Stimulated activated CD4-positive, alpha-beta T cell treated with anti-CD3 and anti-CD28 coated beads, Interleukin-12 subunit alpha, Interleukin-12 subunit beta, amount 100 ng/mL, for 24 hours (primary cell): ENCODE measurements at places on chromosomes 13 and 19.

- DNase-seq = no peak
These were observed 93.9 kb upstream of the TDRD3 start for GRCh38 chr13:60303166-60303565.

DNA sequence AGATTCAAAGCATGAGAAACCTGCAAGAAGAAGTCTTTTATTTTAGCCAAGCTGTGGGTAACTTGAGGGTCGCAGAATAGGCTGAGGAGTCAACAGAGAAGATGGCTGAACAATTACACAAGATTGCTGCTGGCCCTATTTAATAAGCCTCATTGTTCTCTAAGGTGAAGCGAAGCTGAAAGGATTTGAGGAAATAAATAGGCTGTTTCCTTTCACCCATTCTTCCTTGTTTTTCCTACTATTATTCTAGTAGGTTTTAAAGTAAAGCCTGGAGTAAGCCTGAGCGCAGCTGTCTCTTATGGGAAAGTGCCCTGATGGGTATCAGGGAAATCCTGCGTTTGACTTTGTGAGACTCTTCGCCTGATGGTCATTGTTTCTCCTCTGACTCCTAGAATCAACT, 25.0 kb upstream of the PCCA start:
- DNase-seq = no peak

DNA sequence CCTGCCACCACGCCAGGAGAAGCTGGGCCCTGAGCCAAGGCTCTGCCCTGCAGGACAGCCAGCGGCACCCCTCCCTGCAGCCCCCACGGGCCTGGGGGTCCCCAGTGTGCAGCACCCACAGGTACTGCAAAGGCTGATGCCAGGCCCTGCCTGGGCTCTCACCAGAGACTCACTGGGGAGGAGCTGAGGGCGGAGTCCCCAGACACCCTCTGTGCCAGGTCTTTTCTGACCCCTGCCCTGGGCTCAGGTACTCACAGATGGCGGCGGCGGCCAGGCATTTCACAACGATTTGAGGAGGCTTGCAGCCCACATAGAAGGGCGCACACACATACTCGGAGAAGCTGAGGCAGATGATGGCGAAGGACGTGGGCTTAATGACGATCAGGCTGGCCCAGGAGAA, 5.7 kb downstream of the SLC7A9 start:
- DNase-seq = no peak

DNA sequence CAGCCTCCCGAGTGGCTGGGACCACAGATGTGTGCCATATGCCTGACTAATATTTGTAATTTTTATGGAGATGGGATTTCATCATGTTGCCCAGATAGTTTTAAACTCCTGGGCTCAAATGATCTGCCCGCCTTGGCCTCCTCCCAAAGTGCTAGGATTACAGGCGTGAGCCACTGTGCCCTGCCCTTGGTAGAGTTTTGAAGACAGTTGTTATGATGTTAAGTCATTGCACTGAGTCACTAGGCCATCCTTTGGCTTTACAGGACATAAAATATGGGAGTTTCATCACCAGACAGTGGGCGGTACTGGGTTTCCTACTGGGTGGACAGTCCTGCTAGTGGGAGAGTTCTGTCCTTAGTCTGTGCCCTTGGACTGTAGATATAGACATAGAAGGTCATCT, 282.5 kb downstream of the ATP8A2 start:
- DNase-seq = no peak

DNA sequence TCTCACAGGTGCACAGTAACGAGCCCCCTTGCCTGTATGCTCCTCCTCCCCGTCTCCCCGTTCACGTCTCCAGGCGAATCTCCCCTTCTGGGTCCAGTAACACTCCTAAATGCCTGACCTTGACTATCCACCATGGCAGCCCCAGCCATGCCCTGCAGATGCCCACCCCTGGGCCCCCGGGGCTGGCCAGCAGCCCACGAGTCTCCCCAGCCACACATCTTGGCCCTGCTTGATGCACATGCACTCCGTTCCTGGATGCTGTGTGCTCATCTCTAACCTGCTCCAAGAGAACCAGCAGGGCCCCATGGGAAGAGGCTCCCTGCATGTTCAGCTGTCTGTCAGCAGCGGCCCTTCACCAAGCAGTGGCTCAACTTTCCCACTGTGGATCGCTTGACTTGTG, 32.0 kb downstream of the HPN start:
- no peak for DNase-seq

DNA sequence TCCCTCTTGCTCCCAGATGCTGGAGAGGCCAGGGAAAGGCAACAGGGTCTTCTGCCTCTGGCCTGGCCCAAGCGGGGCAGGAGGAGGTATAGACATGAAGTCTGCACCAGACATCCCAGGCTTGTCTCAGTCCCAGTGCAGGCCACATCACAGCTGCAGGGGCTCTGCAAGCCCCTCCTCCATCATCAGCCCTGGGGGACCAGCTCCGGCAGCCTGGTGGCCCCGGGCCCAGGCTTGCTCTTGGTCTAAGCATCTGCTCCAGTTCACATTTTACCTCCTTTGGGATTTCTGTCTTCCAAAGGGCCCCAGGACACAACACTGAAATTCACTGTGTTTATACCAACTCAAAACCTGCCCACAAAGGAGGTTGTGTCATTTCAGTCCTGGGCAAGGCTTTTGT, 359.4 kb downstream of the ZNF536 start:
- no peak for DNase-seq

DNA sequence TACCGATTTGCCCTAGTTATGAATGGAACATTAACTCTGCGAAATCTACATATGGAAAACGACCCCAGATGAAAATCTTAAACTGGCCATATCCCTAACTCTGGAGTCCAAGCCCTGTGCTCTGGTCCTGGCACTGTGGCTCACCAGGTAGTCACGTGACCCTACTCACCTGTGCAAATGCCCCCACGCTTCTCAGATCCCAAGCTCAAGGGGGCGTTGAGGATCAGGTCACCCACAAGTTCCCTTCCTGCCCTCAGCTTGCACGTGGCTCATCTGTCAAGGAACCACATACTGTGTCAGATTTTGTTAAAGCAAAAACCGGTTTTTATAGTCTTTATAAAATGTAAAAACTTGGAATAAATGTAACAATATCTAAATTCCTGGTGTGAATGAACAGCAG, 324.0 kb downstream of the SHISA2 start:
- DNase-seq = no peak

DNA sequence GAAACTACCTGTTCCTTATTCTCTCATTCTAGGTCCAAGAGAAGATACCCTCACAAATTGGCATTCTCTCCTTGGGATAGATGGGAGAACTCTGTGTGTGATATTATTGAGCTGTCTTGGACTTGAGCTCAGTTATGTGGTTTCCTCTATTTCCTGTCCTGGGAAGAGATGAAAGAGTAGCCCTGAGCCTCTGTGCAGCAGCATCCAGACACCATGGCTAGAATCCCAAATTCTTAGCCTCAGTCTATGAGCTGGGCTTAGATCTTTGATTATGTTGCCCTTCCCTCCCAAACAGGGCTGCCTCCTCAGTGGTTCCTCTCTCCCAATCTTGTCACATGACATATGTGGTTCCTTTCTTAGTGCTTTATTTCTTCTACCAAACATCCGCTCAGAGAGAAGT, 290.7 kb downstream of the SPRY2 start:
- no peak for DNase-seq

DNA sequence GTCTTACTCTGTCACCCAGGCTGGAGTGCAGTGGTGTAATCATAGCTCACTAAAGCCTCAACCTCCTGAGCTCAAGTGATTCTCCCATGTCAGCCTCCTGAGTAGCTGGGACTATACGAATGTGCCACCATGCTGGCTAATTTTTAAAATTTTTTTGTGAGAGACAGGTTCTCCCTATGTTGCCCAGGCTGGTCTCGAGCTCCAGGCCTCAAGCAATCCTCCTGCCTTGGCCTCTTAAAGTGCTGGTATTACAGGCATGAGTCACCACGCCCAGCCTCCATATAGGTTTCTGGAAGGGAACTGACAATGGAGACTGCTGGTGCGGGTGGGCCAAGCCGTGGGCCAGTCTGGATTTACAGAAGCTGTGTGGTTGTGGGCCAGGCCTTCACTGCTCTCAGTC, 189.2 kb downstream of the URI1 start:
- DNase-seq = no peak

DNA sequence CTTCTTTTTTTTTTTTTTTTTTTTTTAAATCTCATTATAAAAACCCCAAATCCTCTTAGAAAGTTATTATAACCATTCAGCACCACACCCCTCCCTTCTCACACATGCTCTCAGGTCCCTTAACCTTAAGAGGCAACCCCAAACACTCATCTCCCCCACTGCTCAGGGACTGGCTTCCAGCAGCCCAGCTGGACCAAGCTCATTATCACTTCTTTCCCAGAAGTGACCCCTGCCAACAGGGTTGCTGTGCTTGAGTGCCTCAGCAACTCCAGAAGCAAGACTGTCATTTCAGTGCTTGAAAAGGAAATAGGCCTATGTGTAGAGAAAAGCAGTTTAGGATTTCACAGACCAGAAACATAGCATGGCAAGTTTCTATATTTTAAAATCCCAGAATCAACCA, 84.3 kb downstream of the SLAIN1 start:
- DNase-seq = no peak

DNA sequence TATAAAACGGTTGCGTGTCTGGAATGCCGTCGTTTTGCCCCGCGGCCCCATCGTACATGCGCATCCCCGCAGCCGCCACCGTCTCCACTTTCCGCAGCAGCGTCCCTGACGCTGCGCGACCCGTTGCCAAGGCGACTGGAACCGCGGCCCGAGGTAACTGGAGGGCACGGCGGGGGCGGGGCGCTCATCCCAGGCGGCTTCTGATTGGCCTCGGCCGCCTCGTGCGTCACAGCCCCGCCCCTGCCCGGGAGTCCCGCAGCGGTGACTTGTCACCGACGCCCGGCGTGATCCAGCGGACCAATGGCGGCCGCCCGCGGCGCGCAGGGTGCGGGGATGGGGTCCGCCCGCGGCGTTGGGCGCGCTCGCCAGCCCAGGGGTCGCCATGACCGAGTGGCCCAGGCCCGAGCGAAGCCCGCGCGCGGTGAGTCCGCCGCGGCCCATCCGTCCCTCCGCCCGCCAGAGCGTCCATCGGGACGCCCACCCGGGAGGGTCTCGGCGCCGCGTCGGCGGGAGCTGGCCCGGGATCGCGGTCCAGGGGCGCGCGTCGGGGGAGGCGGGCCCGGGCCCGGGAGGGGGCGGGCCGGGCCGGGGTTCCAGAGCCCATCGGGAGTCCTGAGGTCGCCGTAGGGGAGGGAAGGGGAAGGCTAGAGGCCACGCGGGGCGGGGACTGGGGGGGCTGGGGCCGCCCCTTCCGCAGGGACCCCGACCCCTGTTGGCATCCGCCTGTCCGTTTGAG, at the start of gene ZSCAN1:
Gene ZSCAN1 (plus strand): TSS at position 285 of the 736 bp plus-strand sequence. CDS start 3,812 bp downstream, outside the sequence.
- no peak for DNase-seq

DNA sequence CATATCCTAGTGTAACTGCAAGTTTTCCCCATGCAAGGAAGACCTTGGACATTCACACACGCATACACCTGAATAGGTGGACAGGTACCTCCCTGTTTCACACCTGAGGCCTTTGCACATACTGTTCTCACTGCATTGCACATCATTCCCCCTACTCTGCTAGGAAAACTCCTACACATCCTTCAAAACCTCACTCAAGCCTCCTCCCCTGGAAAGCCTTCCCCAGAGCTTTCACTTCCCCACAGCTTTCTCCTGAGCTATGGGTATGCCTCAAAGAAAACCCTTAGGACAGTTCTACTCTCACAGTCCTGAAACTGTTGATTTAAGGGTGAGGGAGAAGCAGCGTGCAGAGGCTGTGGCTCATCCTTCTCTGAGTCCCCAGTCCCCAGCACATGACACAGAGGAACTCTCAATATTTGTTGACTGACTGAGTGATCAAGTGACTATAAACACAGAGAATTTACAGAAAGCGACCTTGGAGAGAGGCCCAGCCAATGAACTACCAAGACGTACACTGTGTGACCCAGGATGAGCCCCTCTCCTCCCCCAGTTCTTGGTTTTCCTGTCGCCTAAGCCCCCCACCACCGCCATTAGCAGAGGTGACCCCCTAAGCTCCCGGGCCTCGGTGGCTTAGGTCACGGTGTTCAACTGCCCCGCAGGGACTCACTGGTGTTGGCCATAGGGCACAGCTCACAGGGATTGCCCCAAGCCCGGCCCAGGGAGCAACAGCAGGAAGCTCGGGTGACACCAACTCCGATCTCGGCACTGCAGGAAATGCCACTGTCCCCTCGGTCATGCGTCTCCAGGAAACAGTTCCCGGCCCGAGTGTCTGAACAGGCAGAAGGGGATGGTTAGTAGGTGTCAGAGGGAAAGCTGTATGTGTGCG, 40.6 kb downstream of the FBN3 start:
- DNase-seq = no peak

DNA sequence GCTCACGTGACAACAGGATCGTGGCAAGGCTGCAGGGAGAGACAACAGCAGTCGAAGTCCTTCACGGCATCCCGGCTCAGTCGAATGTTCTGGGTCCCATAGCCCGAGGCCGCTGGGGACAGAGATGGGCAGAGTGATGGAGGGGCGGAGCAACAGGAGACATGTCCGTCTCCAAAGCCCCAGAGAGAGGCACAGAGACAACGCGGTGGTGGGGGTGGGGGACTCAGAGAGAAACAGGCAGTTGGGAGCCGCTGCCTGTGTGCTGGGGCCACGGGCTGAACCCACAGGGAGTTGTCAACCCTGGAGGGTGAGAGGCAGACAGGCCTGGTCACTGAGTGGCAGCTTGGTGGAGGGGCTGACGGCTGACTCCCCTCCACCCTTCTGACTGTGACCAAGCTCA, 20.4 kb downstream of the NOSIP start:
- DNase-seq = no peak

- DNase-seq = no peak
These were observed 109.5 kb downstream of the DCT start for GRCh38 chr13:94369972-94370436.

- DNase-seq = no peak
These were observed 11.0 kb downstream of the ZNF333 start for GRCh38 chr19:14700711-14701375.

DNA sequence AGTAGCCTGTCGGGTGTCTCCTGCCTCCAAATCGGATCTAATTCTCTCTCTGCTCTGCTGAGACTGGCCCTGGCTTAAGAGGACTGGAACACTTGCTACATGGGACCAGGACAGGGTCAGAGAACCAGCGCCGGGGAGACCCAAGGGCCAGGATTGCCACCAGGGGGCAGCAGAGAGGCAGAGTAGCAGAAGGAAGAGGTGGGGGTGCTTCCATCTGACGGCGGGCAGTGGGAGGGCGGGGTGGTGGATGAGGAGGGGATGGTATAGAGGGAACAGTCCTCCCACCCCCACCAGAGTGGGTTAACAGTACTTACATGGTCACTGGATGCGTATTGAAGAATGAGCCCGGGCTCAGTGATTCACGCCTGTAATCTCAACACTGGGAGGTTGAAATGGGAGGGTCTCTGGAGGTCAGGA, 11.9 kb downstream of the SELENOW start:
- peak; percentile 69 for DNase-seq

GRCh38 chr19:41588497-41589209, 12.7 kb downstream of the CEACAM21 start:
- no peak for DNase-seq

GRCh38 chr13:113864273-113864890, 506 bp upstream of the GAS6 start:
- DNase-seq = no peak

- DNase-seq = no peak
These were observed 5.7 kb upstream of the CEACAM18 start for GRCh38 chr19:51472607-51473006.

GRCh38 chr13:99150575-99151361, 49.9 kb upstream of the UBAC2 start:
- DNase-seq = no peak
